ENCODE measurements at places on chromosomes 1 and 21.

GRCh38 chr21:39915881-39916280 is 48.6 kb downstream of the PCP4 start:
- no peak for DNase-seq

GRCh38 chr1:37481289-37482003 is 7.1 kb downstream of the ZC3H12A start:
- DNase-seq, result no peak

- no peak for DNase-seq
Observed at GRCh38 chr1:171904778-171905450, 63.6 kb downstream of the DNM3 start.

- DNase-seq, result no peak
Observed at GRCh38 chr1:236009191-236009590, 55.7 kb downstream of the NID1 start.

DNA sequence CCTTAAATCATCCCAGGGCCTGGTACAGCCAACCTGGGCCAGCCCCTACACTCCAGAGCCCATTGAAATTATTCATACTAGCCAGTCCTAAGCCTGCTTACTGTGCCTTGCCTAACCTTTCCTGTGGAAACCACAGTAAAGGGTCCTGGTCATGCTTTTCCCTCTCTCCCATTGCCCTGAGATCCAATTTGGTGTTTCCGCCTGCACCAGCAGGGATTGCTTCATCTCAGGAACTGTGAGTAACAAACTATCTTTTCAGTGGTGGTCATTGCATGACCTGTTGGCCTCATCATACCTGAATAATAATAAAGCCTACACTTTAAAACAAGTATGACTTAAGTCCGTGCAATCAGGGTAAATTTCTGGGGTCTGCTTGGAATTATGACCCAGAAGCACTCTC is 18.7 kb upstream of the GALNT2 start:
- no peak for DNase-seq

DNA sequence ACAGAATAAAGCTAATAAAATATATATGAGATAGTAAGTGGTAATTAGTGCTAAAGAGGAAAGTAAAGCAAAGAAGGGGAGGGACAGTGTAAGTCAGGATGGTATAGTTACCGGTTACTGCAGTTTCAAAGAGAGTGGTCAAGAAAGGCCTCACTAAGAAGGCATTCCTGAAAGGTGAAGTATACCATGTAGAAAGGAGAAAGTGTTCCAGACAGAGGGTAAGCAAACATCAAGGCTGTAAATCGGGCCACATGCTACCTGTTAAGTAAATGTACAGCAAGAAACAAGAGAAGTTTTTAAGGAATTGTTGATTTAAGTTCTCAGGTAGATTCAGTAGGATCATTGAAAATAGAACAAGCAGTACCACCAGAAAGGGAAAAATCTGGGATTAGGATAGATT is 9.7 kb downstream of the DESI2 start:
- DNase-seq, result no peak

- no peak for DNase-seq
Observed at GRCh38 chr21:36441715-36442114, 38.2 kb downstream of the CLDN14 start.

DNA sequence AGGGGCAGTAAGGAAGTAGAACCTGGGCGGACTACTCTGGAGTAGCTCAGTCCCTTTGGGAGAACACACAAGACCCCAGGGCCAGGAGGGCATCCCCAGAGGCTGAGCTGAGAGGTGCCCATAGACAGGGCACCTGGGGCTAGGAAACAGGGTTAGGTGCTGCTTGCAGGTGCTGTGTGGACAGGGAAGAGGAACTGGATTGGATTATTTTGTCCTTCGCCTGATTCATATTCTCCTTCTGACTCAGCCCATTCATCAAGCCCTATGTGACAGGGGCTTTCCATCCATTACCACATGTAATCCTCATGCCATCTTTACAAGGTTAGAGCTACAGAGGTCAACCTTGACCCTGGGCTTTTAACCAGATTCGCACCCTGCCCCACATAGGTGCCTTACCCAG is 183.9 kb downstream of the C1orf94 start:
- DNase-seq, result no peak

GRCh38 chr1:197908716-197909220 is 6.3 kb downstream of the C1orf53 start:
- DNase-seq, result no peak

DNA sequence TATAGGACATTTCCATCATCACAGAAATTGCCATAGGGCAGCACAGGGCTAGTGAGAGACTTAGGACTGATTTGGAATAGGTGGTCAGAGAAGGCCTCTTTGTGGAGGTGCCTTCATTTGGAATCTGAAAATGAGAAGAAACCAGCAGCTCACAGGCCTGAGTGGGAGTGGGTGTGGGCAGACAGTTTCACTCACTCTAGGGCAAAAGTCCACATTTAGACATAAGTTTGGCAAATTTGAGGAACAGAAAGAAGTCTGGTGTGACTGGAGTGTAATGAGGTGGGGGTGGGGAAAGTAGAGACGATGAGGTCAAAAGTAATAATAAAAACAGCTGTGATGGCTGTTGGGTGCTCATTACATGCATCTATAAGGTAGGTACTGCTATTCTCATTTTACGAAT is 22.4 kb upstream of the BCAR3 start:
- no peak for DNase-seq

DNA sequence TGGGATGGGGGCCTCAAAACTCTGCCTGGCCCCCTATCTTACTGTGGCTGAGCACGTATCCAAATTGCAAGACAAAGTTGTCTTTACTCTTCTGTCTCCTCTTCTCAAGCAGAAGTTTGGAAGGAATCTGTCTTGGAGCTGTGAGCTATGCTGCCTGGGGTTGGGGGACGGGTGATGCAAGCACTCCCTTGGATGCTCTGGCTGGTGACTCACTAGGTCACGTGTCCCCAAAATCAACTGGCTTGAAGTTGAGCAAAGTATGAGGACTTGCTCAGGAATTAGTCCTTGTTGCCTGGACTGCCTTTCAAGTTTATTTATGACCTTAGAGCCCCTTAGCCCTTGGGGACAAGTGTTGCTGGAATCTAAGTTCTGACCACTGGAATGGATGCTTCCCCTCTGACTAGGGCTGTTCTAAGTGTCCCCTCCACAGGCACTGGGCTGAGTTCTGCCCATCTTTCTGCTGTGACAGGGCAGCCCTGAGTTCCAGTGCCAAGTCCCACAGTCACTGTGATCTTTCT is 269.5 kb downstream of the HHAT start:
- no peak for DNase-seq

All from NCI-H2171 treated with DMSO at 0.1 percent for 48 hours (cell line).